Endothelial cell (in vitro differentiated cells): ENCODE measurements at places on chromosomes 6 and 20.
A peak's percentile ranks its signal among the peaks of the same experiment; 100 is the strongest.

- no peak for DNase-seq
These were observed 222.1 kb upstream of the UFL1 start for GRCh38 chr6:96299525-96299924.

DNA sequence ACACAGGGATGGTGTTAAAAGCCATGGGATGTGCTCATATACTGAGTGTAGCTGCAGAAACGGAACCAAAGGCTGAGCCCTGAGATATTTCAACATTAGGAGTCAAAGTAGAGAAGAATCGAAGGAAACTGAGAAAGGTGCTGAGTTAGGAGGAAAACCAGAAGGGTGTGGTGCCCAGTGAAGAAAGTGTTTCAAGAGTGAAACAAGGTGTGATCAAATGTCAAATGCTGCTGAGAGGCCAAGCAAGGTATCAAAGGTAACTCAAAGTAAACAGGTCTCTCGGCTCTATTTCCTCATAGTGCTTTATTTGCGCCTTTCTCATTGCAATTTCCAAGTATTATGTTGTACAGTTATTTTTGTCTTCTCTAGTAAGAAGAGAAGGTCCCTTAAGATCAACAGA lies 94.1 kb downstream of the PRDM1 start:
- DNase-seq, result no peak

DNA sequence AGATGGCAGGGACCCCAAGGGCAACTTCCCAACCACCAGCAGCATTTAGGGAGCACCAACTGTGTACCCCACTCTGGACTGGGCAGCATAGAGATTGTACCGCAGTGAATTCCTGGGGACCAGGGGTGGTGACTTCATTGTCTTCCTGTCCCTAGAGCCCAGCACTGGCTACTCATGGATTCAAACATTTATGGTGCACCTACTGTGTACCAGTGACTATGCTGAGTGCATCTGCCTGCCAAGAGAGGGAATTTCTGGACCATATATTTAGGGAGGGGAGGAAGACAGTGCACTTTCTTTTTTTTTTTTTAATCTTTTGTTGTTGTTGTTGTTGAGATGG lies 55.3 kb downstream of the UBE2V1 start:
- DNase-seq, result no peak

DNA sequence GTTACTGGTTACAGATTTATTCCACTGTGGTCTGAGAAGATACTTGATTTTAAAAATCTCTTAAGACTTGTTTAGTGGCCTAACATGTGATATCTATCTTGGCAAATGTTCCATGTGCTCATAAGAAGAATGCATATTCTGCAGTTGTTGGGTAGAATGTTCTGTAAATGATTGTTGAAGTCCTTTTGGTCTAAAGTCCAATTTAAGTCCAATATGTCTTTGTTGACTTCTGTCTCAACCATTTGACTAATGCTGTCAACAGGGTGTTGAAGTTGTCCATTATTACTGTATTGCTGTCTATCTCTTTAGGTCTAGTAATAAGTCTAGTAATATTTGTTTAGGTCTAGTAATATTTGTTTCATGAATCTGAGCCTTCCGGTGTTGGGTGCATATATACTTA lies 387.8 kb upstream of the RUNX2 start:
- no peak for DNase-seq

GRCh38 chr6:164692772-164693510 lies 616.5 kb downstream of the C6orf118 start:
- DNase-seq, result no peak

DNA sequence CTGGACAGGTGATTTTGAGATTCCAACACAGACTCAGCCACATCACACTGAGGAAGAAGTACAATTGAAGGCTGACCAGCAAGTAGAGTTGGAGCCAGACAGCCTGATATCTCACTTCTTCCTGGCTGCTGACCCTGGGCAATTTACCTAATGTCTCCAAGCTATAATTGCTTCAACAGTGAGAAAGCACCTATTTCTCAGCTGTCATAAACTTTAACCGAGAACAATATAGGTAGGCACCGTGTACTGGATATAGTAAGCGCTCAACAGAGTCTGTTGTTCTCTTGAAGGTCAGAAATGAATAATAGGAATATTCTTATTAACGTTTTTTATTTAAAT lies 28.3 kb downstream of the STX7 start:
- DNase-seq, result no peak

DNA sequence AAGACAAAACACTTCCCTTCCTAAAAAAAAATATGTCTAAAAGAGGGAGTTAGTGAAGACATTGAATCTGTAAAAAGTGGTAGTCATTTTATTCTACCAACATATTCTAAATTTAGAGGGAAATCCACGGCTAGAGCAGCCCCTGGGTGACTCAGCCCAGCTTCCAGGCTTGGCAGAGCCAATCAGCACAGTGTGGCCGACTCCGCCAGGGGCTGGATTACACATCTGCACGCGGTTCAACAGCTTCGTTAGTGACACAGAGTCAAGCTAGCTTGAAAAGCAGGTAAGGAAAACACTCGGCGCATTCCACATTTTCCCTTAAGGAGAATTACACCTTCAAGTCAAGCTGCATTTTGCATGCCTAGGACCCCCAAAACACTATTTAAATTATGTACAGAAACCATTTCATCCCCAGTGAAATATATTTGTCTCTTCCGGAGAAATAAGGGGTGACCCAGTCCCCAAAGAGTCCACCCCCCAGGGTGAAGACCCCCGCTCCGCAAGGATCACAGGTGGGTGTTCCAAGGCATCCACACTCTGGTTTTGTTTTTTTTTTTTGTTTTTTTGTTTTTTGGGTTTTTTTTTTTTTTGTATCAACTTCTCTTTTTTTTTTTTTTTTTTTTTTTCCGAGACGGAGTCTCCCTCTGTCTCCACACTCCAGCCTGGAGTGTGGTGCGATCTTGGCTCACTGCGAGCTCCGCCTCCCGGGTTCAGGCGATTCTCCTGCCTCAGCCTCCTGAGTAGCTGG lies 58.4 kb upstream of the ARID1B start:
- DNase-seq, result no peak

GRCh38 chr20:1371202-1371782 lies 21.6 kb downstream of the FKBP1A start:
- DNase-seq, result no peak

GRCh38 chr6:110597761-110598160 lies 121.3 kb upstream of the SLC22A16 start:
- no peak for DNase-seq

DNA sequence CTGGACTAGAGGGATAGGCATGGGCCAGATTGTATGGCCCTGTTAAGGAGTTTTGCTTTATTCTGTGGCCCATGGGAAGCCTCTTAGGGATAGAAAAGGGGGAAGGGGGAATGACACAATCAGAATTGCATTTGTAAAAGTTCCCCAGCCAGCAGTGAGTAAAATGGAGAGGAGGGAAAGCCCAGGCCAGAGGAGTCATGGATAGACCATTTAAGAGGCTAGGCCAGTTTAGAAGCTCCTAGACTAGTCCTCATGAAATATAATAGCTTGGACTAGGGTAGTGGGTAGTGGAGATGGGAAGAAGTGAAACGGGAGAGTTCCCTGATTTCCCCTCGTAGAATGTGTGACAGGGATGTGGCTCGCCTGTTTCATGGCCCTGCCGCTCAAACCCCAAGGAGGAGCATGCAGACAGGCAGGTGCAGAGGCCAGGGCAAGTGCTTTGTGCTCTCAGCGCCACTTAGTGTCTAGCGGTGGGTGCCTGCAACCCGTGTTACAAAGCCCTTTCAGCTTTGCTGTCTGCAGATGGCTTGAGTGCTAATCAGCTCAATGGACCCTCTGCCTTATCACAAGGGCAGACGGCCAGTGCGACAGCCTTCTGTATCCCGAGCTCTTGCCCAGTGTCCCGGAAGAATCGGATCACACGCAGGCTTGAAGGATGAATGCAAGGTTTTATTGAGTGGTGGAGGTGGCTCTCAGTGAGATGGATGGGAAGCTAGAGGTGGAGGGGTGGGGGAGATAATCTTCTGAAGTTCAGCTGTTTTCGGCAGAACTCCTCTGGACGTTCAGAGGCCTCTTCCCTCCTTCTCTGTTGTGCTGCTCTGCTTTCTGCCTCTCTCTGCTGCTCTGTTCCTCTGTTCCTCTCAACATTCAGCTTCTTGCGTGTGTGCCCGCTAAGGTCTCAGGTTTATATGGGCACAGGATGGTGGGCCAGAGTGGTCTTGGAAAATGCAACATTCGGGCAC lies 141.1 kb downstream of the CEP57L1 start:
- DNase-seq, result peak; percentile 10

- no peak for DNase-seq
These were observed 3.5 kb upstream of the MOXD1 start for GRCh38 chr6:132404736-132405135.

GRCh38 chr6:138944412-138944811 lies 43.6 kb downstream of the REPS1 start:
- no peak for DNase-seq

DNA sequence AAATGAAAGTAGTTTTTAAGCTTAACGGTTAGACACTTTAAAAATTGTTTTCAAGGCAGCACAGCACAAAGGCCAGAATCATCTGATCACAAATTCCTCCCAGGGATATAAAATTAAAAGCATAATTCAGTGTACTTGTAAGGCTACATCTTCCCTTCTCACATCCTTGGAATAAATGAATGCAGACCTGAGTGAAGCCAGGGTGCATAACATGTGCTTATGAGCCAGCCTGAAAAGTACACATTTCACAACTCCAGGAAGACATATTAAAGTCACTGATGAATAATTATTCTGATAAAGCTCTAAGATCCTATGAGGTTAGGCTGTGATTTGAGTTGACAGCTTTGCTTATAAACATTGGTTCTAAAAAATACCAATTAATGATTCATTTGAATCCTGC lies 163.6 kb downstream of the BTBD9 start:
- DNase-seq, result no peak

GRCh38 chr20:50824137-50824536 lies 29.3 kb downstream of the BCAS4 start:
- no peak for DNase-seq

- peak; percentile 18 for DNase-seq
These were observed 16.0 kb downstream of the SLA2 start for GRCh38 chr20:36629719-36630681.

DNA sequence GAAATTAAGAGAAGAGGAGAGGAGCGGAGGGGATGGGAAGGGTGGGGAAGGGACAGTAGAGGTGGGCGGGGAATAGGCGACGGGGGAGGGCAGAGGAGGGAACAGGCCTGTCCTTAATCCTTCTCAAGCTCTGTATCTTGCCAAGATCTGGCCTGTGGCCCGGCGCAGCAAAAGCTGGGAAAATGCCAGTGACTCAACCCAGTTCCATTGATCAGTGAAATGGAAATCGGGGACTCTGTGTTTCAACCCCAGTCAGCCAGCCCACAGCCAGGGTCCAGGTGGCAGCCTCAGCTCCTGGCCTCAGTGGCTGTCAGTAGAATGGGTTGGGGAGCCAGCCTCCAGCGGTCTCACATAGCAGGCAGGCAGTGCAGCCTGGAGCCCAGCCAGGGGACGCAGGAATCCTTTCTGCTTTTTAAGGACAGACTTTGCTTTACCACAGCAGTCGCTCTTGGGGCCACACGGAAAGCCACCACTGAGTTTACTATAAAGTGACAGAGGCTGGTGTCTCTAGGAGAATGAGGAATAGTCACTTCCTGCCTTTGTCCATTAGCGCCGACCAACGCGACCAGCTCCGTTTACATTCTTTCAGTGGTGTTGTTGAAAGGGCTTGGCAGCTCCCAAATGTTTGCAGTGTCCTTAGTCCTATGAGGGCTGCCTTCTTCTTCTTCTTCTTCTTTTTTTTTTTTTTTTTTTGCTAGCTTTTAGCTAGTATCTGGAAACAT lies 128.0 kb downstream of the RIN2 start:
- DNase-seq, result peak; percentile 21

DNA sequence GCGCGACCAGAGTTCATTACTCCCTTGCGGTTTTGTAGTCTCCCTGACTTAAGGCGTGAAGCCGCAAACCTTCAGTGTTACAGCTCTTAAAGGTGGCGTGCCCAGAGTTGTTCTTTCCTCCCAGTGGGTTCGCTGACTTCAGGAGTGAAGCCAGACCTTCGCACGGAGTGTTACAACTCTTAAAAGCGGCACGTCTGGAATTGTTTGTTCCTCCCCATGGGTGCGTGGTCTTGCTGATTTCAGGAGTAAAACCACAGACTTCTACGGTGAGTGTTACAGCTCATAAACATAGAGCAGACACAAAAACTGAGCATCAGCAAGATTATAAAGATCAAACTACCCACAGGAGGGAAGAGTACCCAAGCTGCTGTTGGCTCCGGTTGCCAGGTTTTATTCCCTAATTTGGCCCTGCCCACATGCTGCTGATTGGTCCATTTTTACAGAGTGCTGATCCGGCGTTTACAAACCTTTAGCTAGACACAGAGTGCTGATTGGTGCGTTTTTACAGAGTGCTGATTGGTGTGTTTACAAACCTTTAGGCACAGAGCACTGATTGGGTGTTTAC lies 10.4 kb downstream of the TMEM14C start:
- no peak for DNase-seq

DNA sequence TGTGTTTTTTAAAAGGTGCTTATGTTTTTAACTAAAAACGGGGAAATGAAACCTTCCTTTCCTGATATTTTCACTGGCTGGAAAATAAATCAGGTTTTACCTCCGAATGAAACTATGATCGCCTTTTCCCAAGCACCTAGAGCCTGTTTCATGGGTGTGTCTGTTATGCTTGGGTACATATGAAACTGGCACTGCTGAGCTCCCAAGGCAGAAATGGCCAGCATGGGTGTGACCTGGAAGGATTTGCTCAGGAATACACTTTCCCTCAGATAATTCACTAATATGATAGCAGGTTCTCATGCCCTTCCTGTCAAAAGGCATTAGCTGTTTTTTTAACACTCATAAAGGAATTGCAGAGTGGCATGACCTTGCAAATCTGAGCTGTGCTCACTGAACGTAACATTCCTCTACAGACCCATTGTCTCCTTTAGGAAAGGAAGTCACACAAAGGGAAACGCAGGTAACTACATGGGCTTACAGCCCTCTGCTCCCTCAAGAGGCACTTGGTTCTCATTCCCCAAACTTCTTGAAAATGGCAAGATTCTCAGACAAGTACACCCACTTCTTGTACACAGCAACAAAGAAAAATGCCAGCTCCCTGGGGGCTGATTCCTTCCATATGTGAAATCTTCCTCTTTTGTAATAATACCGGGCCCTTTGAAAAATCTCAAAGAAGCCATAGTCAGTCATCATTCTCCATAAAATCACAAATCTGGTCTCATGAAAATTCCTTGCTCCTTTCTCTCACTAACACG lies 72.7 kb downstream of the METTL24 start:
- no peak for DNase-seq

DNA sequence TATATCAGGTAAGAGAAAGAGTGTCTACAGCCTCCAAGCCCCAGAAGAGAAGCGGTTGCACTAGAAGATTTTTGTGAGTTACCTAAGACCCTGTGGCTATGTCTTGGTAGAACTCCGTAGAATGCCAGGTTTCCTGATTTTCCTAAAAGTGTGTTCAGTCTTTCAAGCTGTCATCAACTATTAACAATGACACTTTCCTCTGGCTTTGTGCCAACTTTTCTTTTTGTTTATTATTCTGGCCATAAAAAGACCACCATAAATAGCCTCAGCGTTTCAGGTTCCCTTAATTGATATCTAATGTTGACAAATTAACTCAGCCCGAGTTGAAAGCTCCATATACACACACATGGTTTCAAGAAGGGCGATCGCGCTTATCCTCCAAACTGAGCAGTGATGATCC lies 1.2 kb downstream of the PAK5 start:
- no peak for DNase-seq
